ENCODE measurements at places on chromosomes 16 and 17. TPM values are rescaled to one million over a fixed set of nuclear protein-coding genes. Genes with fewer than 3 reads are reported as not detected.

Gene SLFN14
- total RNA-seq, result not detected

Gene HEATR9
- total RNA-seq, result not detected

DNA sequence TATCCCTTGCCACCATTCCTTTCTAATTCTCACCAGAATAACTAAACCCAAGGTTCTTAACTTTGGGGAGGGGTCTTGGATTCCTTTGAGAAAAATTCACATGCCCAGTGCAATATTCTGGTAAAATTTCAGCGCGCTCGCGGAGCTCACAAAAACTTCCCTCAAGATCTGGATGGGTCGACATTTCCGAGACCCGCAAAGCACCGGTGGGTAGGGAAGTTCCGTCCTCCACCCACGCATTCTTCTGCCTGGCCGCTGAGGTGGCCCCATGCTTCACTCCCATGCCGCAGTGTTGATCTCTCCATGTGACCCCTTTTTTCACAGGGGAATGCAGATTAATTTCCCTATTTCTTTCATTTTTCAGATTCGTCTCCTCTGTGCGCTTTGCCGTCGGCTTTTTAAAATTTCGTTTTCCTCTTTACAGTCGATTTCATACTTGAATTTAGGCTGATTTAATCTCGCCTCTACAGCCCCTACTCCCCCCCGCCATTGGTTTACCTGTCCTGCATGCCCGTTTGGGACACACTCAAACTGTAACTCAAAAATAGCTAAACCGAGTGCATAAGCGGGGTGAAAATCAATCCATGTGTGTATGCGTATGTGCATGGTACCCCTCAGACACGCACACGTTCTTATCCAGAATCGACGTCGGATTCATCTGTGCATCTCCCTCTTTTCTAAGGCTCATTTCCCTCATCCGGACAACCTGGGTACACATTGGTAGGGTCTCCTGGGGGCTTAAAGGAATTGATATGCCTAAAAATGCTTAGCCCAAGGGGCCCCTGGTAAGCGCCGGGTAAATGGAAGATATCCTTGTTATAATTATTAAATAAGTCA is 1.4 kb upstream of the SP6 start:
- DNase-seq, result no peak

- DNase-seq, result no peak
Measured at GRCh38 chr16:57023541-57024249, 34.3 kb downstream of the NLRC5 start.

All from right cardiac atrium (tissue), 5 donors.